H1 (cell line): ENCODE measurements at places on chromosomes 2 and 18.

DNA sequence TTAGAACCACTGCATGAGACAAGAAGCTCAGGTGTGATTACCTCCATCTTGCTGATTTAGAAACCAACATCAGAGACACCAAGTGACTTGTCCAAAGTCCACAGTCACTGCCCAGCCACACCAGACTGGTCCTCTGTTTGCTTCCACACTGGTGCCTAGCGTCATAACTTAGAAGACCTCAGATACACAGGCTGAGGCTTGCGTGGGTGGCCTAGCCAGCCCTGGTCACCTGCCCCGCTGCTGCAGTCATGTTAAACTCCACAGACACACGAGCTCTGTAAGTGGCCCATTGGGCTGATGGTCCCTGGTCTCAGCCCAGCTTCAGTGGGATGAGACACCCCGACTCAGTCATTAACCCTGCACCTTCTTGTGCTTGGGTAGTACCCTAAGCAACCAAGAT lies 47.1 kb downstream of the CNGA3 start:
- H3K36me3 ChIP-seq = no peaks in the 10 kb centered on the region
- DNase-seq = no peak
- no peak overlapping the region for H3K4me3 ChIP-seq
- no peak overlapping the region for H3K27ac ChIP-seq
- H3K4me1 ChIP-seq = no peaks in the 10 kb centered on the region

DNA sequence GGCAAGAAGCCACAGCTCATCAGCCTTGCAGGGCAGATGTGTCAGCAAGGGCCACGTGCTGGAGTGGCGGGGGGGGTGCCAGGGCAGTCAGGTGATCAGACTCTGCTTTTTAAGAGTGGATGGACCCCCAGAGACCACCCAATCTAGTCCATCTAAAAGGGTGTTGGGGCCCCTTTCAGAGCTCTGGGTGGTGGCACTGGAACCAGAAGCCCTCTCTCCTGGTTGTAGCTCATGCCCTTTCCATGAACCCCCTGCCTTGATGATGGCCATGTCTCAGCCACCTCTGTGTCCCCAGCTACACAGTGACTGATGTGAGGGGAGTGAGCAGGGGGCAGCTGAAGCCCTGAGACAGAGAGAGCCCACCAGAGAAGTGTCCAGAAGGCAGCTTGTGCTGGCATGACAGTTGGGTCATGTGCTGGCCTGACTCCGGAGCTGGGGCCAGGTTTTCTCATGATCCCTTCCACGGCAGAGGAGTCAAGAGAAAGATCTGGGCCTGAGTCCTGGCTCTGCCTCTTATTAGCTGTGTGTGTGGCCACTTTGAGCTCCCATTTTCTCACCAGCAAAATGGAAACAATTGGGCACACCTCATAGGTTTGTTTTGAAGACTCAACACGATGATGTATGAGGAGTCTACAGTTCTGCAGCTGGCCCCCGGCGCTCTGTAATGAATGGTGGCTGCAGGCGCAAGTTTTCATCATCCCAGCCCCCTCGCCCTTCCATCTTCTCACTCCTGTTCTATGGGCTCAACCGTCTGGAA lies 195.7 kb downstream of the ZFP36L2 start:
- no peaks in the 10 kb centered on the region for H3K36me3 ChIP-seq
- no peaks in the 10 kb centered on the region for H3K4me1 ChIP-seq
- H3K27me3 ChIP-seq = no peaks in the 10 kb centered on the region
- DNase-seq = no peak
- no peak overlapping the region for H3K27ac ChIP-seq

DNA sequence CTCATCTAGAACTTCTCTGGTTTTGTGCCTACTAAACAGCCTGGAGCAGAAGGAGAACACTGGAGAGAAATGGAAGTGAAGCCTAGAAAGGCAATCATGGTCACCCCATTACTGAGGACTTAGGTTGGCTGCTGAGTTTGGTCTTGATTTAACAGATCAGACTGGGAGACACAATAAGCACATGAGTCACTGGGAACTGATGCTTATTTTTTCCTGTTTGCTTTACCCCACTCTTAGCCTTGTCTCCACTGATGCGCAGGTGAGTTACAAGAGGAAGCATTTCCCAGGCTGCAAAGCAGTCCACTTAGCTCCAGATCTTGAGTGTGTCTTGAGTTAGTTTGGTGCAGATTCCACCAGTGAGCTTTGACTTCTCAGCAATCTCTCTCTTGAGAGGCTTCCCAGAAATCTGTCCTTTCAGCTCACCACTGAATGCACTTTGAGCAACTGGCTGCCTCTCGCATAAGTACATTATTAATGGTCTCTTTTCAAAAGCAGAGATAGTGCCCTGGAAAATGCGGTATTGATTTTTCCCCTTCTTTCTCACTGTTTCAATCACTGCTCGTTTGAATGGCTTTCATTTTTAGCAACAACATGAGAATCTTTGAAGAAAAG lies 390.2 kb upstream of the SETBP1 start:
- no peak overlapping the region for H3K4me3 ChIP-seq
- no peak overlapping the region for H3K27ac ChIP-seq
- no peaks in the 10 kb centered on the region for H3K27me3 ChIP-seq

DNA sequence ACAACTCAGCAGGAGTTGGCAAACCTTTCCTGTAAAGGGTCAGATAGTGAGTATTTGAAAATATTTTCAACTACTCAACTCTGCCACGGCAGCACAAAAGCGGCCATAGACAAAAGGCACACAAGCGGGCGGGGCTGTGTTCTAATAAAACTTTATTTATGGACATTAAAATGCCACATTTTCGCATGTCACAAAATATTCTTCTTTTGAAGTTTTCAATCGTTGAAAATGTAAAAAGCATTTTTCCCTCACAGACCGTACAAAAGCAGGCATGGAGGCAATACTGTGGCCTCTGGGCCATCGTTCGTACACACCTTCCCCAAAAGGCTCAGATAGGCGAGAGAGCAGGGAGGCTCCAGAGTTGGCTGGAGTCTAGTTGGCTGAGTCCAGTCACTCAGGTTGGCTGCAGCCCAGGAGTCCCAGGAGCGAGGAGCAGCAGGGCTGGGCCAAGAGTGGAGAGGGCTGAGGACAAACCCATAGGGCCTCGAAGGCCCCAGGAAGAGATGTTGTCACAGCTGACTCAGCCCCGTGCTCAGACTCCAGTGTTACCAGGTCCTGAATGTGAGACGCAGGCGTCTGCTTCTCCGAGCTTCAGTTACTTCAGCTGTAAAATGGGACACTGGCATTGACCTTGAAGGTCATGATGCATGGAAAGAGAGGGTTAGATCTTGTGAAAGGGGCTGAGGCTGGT lies 42.5 kb downstream of the SDC1 start:
- no peak for DNase-seq
- H3K27ac ChIP-seq = no peak overlapping the region
- no peak overlapping the region for H3K4me3 ChIP-seq
- no peaks in the 10 kb centered on the region for H3K36me3 ChIP-seq

GRCh38 chr2:188787021-188787657 lies 187.0 kb upstream of the COL3A1 start:
- no peaks in the 10 kb centered on the region for H3K4me1 ChIP-seq
- no peak overlapping the region for H3K4me3 ChIP-seq
- DNase-seq = no peak
- no peaks in the 10 kb centered on the region for H3K27me3 ChIP-seq
- no peak overlapping the region for H3K27ac ChIP-seq

DNA sequence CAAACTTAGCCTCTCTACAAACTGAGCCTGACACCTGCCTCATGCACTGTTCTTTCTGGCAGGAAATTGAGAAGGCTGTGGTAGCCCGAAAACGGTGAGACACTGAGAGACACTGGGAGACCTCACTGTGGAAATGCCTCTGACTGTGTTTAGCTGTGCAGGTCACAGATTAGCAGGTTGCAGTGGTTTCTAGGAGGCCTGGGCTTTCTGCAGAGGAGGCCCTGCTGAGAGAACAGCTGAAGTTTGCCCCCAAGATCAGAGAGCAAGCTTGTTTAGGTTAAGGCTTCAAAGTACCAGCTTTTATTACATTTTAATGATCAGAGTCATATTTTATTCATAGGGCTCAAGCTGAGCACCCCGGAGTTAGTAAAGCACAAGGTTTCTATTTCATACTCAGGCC lies 68.7 kb upstream of the LYPD6 start:
- no peak for DNase-seq
- no peak overlapping the region for H3K4me3 ChIP-seq
- no peak overlapping the region for H3K27ac ChIP-seq
- no peaks in the 10 kb centered on the region for H3K27me3 ChIP-seq
- no peaks in the 10 kb centered on the region for H3K36me3 ChIP-seq

DNA sequence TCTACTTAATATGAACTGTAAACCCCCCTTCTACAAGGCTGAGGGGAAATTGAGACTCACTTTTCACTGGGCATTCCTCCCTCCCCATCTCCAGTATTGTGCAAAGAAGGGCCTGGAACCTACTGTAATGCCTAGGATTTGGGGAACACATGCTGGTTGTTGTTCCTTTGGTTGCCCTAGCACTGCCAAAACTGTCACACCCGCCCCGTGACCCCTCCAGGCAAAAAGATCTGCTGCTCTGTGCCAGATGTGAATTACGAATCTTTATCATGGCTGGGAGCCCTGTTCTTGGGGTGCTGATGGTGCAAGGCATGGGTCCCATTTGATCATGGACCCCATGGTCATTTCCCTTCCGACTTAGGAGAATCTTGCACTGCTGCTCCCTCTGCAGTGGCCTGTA lies 95.4 kb downstream of the CABLES1 start:
- H3K4me3 ChIP-seq = no peak overlapping the region
- no peak overlapping the region for H3K27ac ChIP-seq
- H3K4me1 ChIP-seq = peaks cover 4% of the 10 kb centered on the region

DNA sequence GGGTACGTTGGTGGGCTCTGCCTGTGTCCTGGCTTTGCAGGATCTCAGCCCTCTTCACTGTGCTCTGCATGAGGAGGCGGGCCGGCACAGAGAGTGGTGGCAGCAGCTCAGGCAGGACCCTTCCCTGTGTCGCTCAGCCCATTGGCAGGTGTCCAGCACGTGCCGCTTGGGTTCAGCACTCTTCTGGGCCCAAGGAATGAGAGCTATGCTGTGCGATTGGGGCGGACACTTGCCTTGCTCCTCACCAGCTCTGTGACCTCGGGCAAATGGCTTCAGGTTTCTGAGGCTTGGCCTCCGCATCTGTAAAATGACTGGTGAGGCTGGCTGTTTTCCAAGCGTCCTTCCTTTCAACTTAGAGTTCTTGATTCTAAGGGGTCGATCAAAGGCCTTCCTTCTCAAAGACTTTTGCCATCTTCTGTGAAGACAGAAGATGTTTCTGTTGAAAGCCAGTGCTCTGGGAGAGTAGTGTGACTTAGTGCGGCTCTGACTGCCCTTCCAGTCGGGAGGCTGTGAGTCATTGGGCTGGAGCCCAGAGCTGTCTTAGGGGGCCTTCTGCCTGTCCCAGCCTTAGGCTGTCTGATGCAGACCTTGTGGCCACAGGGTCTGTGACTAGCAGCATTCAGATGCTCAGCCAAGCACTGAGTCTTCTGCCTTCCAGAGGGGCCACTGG lies 35.6 kb downstream of the GLI2 start:
- H3K27ac ChIP-seq = no peak overlapping the region
- H3K4me3 ChIP-seq = no peak overlapping the region
- peaks cover 20% of the 10 kb centered on the region for H3K4me1 ChIP-seq
- no peaks in the 10 kb centered on the region for H3K36me3 ChIP-seq

DNA sequence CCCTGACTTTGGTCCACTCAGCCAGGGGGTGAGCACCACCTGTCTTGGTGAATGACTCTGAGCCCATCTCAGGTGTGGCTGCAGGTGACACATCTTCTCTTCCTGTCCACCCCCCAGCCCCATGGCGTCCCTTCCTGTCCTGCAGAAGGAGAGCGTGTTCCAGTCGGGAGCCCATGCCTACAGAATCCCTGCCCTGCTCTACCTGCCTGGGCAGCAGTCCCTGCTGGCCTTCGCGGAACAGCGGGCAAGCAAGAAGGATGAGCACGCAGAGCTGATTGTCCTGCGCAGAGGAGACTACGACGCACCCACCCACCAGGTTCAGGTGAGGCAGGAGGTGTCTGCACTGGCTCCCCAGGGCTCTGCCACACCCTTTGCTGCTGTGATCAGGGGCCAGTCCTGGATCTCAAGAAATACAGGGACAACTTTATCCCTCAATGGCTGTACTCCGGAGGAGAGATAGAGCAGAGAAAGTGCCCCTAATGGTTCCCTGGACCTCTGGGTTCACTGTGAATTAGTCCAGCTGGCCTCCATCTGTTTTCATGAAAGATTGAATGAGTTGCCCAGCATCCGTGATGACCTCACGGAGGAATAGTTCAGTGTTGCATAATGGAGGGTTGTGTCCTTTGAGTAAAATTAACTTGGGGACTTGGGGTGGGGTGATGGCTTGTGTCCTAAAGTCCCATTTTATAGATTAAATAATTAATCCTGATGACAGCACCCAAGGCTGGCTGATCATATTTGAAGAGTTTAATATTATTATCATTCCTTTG lies at the start of gene NEU2:
NEU2 (plus strand) TSS at position 122 of the 770 bp plus-strand sequence; CDS start at position 122, 0 bp downstream.
- no peak within 1 kb of the TSS for H3K4me3 ChIP-seq
- H3K27me3 ChIP-seq = no peaks in the 10 kb centered on the region
- no peaks in the 10 kb centered on the region for H3K4me1 ChIP-seq
- no peaks in the 10 kb centered on the region for H3K36me3 ChIP-seq

GRCh38 chr2:236745420-236746210 lies 176.0 kb downstream of the ACKR3 start:
- H3K27me3 ChIP-seq = no peaks in the 10 kb centered on the region
- no peak overlapping the region for H3K27ac ChIP-seq
- no peak for DNase-seq

GRCh38 chr2:67516362-67516761 lies 119.2 kb downstream of the ETAA1 start:
- H3K27me3 ChIP-seq = no peaks in the 10 kb centered on the region
- H3K4me3 ChIP-seq = no peak overlapping the region
- no peak overlapping the region for H3K27ac ChIP-seq
- DNase-seq = no peak
- H3K4me1 ChIP-seq = no peaks in the 10 kb centered on the region
- no peaks in the 10 kb centered on the region for H3K36me3 ChIP-seq
